ENCODE measurements at places on chromosomes 1 and 21. TPM values are rescaled to one million over a fixed set of nuclear protein-coding genes. Genes with fewer than 3 reads are reported as not detected.

GRCh38 chr1:221087919-221088318 lies 208.7 kb downstream of the HLX start:
- no peak for DNase-seq

DNA sequence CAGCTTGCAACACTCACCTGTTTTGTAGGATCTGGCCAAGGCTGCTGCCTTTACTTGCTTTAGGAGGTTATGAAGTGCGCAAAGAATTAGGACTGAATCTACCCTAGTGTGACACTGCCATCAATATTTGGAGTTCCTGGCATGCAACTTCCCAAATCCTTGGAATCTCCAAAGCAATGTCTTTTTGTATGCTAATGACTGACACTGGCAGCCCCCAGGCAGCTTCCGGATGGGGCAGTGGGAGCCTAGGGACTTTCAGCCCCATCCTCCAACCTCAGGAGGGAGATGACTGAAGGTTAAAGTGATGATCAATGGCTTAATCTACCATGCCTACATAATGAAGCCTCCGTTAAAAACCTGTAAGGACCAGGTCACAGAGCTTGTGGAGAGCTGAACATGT lies 5.5 kb downstream of the RCC2 start:
- DNase-seq, result no peak

DNA sequence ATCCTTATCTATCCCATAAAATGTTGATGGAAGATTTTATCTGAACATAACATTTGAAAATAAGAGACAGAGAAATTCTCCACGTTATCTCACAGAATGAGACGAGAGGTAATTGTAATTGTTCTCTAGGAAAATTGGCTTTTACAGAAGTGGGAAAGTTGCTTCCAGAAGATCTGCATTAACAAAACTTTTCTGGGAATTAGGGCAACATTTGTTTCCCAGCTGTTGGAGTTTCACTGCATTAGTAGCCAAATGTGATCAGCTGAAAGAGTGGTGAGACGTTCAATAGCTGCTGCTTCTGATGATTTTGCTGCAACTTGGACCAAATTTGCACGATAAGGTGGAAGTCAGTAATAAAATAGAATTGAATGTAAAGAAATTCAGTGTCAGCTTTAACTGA lies 7.6 kb downstream of the CHODL start:
- DNase-seq, result no peak

The GBP7 gene
- not detected for total RNA-seq

The RGS8 gene
- total RNA-seq, result not detected

All from foreskin keratinocyte (primary cell).